ENCODE measurements at places on chromosomes 2 and 18. TPM values are rescaled to one million over a fixed set of nuclear protein-coding genes. Genes with fewer than 3 reads are reported as not detected.

DNA sequence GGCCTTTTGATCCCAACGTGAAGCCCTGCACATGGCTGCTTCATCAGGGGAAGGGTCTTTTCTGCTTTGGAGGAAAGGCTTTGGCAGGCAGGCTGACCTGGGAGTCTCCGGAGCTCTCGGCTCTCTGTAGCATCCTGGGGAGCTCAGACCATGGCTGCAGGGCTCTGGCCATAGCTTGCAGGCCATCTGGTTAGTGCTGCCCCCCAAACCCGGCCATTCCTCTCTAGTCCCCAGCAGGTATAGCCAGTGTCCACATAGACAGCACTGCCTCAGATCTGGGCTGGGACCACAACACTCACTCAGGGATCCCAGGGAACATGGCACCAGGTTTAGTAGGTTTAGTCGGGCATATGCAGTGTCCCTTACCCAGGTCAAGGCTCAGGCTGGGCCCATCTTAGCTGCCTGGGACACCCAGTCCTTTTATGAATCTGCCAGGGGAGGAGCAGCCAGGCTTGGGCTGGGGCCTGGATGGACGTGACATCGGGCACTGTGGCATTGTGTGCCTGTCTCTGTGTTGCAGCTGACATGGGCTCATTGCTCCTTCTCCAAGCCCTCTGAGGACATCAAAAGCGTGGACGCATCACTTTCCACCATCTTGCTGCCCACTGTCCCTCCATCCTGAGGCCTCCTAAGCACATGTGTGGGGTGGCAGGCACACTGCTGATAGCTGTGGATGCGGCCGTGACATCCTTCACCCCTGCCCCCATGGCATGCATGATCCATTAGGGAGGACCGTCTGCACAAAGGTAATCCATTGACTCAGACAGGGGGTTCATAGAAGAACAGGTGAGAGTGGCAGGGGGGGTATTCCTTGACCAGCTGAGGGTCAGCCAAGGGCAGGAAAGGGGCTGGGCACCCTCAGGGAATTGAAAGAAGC, 19.2 kb upstream of the GPR35 start:
- no peak for DNase-seq

DNA sequence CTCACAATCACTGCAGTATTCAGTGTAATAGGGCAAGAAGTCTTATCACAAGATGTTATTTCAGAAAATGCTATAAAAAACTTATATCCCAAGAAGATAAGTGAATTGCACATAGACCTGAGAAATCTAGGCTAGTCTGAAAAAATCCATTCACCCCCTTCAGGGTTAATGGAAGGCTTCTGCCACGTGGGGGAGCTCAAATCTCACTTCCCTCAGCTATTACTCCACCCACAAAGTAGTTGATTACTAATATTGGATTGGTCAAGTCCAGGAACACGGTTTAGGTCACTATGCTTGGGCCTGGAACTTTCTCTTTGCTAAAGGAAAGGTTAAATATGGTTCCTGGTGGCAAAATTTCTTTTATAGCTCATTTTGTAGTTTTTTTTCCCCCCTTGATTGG, 51.2 kb upstream of the ADAM23 start:
- peak; percentile 11 for DNase-seq

DNA sequence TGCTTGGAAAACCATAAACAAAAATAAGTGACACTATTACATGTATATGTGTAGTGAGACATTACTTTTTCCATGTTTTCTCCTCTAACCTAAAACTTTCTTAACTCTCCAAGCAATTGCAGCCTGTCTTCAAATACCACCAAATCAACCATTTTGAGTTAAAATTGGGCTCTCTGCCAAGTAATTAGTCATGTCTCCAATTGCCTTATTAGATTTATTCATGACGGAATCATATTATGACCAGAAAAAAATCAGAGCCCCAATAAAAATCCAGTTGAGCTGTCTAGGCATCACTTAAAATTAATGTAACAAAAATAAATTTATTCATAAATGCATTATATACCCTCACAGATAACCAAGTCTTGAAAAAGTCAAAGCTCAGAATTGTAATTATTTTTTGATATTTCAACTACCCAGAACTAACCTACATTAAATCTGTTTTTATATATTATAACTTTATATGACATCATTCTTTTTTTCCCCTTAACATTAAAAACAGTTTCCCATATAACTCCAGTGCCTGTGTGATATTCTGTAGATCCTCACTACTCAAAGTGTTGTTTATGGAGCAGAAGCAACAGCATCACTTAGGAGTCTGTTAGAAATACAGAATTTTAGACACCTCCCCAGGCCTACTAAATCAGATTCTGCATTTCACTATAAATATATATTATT, 157.0 kb downstream of the ERBB4 start:
- DNase-seq = no peak

DNA sequence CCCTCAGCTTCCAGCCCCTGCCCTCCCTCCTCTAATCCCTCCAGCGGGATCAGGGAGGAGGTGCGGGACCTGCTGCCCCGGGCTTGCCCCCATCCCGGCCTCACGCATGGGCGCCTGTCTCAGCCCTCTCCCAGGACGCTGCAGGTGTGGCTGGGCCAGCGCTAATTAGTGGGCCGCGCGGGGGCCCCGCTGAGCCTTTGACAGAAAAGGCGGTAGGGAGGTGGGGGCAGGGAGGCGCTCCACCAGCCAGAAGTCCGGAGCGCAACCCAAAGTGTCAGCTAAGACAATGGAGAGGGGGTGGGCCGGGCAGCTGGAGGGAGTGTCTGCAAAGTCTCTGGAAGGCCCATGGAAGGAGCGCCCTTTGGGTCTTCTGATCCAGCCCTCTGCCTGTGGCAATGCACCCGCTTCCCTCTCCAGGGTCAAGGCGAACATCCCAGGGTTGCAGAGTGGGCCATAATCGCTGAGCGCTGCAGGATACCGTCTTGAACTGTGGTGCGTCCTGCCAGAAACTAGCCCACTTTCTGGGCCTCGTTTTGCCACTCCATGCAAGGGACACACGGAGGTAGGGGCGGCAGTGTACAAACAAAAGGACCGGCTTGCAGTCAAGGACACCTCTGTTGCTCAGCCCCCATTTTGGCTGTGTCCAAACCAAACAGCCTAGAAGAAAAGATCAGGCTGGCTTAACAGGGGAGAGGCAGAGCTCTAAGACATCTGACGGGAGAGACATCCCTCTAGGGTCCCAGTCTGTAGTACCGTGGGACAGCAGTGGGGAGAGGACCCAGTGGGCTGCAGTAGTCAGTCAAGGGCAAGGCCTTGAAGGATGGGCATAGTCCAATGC, 3.5 kb downstream of the ATP6V1B1 start:
- no peak for DNase-seq

GRCh38 chr2:187168720-187169713, 279.0 kb downstream of the CALCRL start:
- no peak for DNase-seq

DNA sequence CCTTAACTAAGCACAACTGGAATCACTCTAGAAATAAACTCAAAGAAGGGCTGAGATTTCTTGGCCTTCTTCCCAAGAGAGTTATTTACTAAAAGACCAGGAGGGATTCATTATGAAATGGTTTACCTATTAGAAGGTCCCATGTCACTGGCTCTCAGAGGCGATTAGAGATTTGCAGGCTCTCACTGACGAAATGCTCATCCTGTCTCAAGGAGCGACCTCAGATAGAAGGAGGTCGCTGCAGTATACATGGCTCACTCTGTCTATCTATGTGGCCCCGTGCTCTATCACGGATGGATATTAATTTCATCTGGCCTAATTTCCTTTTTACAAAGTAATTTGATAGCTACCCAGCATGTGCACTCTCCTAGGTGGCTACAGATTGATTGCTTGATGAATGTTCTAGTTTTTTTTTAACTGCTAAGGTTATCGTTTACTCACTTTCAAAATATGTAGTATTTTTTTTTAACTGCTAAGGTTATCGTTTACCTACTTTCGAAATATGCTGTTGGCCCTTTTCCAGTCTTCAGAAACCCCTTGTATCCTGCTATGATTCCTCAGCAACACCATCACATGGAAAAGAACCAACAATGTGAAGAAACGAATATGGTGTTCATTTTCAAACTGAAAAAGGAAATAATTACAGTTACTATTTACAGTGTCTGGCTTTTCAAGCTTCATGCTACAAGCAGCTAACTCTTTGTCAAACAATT, 9.1 kb downstream of the SMIM21 start:
- no peak for DNase-seq

GRCh38 chr2:67585400-67585799, 188.3 kb downstream of the ETAA1 start:
- DNase-seq = no peak

DNA sequence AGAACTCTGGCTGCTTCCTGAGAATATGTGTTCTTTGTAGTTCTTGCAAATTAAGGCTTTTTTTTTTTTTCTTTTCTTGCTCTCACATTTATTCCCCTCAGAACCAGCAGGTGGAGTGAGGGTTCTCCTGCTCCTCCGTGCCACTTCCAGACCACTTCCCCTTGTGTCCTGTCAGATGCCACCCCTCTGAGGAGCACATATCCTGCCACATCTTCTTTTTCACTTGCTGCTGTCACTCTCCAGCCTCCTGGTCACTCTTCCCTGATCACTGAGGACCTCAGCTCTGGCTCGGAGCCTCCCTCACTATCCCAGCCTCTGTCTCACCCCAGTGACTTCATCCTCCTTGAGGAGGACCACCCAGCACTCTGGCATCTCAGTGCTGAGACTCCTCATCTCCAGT, 100.5 kb downstream of the TACR1 start:
- DNase-seq = no peak

DNA sequence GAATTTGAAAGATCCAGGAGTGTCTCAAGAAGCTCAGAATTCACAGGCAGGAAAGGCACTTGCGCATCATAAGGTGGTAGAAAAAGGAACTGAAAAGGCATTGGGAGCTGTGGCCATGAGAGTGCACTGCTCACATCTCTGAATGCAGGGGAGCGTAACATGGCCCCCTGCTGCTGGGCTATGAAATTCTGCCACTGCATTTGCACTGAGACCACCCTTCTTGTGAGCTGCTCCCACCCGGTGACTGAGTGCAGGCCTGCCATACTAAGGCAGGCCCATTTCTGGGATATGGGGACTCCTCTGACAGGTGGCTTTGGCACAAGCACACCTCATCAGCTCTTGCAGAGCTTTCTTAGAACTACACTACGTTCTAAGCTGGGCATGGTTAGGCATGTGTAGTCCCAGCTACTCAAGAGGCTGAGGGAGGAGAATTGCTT, 25.3 kb upstream of the STARD7 start:
- DNase-seq = no peak

- no peak for DNase-seq
Observed at GRCh38 chr2:29528891-29529520, 392.4 kb downstream of the ALK start.

DNA sequence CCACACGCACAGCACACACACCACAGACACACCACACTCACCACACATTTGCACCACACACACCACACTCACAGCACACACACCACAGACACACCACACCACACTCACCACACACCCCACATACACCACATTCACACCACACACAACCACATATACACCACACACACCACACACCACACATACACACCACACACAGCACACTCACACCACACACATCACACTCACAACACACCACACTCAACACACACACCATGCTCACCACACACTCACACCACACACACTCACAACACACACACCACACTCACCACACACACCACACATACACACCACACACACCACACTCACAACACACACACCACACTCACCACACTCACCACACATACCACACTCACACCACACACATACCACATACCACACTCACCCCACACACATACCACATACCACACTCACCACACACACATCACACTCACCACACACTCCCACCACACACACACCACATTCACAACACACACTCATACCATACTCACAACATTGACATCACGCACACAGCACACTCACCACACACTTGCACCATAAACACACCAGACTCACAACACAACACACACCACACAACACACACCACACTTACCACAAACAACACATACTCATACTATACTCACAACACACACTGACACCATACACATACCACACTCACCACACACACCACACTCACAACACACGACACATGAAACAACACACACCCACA, 60.0 kb downstream of the SDC1 start:
- no peak for DNase-seq

DNA sequence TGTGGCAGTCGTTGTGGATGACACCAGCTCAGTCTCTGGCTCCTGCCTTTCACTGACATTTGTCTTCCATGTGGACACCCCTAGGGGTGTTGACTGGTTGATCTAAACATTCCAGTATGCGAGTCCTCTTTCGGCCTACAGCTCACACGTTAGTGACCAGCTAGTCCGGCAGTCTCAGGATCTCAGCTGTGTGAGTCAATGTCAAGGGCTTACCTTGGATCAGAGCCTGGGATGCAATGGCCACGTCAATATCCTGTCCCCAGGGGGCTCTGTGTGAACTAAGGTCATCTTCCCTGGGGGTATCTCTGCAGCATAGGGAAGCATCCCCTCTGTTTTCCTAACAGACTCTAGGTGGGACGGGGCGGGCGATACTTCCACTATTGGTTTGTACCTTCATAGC, 35.1 kb upstream of the YWHAQ start:
- no peak for DNase-seq

GRCh38 chr2:63851691-63852311, 10.1 kb downstream of the UGP2 start:
- no peak for DNase-seq

GRCh38 chr2:145573608-145574007, 1053.7 kb upstream of the ZEB2 start:
- DNase-seq = no peak

DNA sequence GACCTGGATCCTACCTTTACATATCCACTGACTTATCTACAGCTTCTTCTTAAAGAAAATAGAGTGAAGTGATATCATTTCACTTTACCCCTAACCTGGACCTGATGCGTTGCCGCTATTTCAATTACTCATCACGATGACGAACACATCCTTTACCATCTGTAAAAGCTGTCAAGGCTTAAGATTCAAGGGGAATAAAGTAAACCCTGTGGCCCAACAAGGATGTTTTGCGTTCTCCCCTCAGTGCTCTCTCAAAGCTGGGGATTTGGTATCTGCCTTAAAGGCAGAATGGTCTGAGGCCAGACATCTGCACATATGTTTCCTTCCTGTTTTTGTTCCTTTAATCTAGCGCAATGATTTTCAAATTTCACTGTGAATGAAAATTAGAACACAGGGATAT, 100.1 kb upstream of the KLF7 start:
- no peak for DNase-seq

DNA sequence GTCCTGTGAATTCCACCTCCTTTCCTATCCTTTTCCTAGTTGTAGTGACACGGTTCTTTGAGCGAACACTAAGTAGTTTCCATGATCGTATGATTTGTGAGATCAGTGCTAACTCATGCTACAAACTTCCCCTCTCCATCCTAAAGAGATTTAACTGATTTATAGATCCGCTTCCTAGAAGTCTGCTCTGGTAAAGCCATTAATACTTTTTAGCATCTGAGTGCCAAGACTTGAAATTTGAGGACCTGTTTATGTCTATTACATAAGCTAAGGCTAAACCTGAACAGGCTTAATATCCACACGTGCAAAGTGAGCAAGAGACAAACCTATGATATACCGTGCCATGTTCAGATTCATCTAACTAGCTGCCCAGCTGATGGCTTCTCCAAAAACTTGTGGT, 14.9 kb downstream of the PROKR1 start:
- no peak for DNase-seq

- DNase-seq = no peak
Observed at GRCh38 chr2:26099933-26100332, 66.0 kb downstream of the RAB10 start.

The NT5C1B gene
- 0.47 TPM for polyA plus RNA-seq

The HOXD12 gene
- not detected for polyA plus RNA-seq

The LYG2 gene
- polyA plus RNA-seq = not detected

The NEU2 gene
- polyA plus RNA-seq = not detected

The DAPL1 gene
- polyA plus RNA-seq = not detected

The SLC4A3 gene
- polyA plus RNA-seq = not detected

The GAREM2 gene
- polyA plus RNA-seq = 2.3 TPM

The KCNS3 gene
- polyA plus RNA-seq = not detected

Measured in CD4-positive, alpha-beta memory T cell (primary cell).